ENCODE measurements at places on chromosomes 4 and X.

- no peak for DNase-seq
These were observed 64.8 kb downstream of the GLRA3 start for GRCh38 chr4:174764105-174764729.

DNA sequence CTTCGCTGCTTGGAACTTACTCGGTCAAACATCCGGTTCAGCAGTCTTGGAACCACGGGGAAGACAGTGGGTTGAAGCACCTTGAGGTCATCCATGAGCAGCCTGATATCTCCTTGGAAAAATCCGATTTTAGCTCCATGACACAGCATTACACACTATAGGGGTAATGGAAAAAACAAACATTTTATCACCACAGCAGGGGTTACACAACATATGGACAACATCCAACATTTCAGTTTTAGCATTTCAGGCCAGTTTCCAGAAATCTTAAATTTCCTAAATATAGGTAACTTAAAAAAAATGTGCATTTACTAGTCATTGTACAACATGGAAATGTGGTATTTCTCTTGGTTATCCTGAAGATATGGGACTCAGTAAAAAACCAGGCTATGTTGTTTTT, 34.4 kb upstream of the CENPU start:
- DNase-seq, result no peak

DNA sequence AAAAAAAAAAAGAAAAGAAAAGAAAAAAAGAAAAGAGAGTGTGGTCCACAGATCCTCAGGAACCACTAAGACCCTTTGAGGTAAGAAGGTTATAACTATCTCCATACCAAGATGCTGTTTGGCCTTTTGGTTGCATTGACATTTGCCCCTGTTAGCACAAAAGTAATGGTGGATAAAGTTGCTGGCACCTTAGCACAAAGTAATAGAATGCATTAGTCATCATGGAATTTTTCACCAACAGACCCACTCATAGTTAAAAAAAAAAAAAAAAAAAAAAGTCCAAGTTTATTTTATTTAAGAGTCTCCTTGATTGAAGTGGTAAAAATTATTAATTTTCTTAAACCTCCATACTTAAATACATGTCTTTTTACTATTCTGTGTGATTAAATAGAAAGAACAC, 78.4 kb upstream of the RBPJ start:
- no peak for DNase-seq

DNA sequence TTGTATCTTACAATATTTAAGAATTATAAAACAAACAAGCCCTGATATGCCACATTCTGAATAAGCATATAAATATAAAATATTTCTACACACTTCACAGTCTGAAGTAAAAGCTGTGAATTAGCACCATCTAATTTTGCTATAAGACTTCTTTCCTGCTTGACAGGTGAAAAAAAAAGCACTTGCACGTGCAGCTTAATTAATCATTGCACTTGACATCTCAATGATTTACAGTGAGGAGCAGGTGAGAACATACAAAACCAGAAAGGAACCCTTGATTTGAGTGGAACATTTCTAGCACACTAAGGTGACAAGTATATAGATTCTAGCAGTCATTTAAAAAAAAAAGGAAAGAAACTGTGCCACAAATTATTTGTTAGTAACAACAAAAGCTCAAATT, 47.9 kb downstream of the CHIC2 start:
- no peak for DNase-seq

- DNase-seq, result no peak
These were observed 37.4 kb downstream of the MAML3 start for GRCh38 chr4:140116442-140117104.

GRCh38 chrX:41338436-41338835, 4.5 kb downstream of the DDX3X start:
- DNase-seq, result no peak

- DNase-seq, result no peak
These were observed 114.6 kb downstream of the ARHGAP10 start for GRCh38 chr4:147846318-147847155.

GRCh38 chr4:7767526-7767925, 172.1 kb downstream of the AFAP1 start:
- DNase-seq, result no peak

GRCh38 chrX:66162331-66162822, 1.7 kb upstream of the HEPH start:
- DNase-seq, result no peak

- DNase-seq, result no peak
These were observed 17.7 kb downstream of the SPON2 start for GRCh38 chr4:1154523-1155182.

DNA sequence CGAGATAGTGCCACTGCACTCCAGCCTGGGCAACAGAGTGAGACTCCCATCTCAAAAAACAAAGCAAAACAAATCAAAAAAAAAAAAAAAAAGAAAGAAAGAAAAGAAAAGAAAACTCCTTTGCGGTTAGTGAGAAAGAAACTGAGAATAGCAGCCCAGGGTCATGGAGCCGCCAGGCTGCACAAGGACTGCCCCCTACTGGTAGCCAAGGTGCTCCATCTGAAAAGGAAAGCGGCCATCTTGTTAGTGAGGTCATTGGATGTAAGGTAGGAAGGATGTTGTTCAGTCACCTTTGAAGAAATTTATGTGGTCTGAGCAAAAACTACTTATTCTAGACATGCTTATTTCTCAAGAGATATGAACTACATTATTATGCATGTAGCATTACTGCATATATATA, 660.6 kb upstream of the TENM3 start:
- DNase-seq, result no peak

- no peak for DNase-seq
These were observed 50.3 kb downstream of the WDFY3 start for GRCh38 chr4:84916227-84916626.

DNA sequence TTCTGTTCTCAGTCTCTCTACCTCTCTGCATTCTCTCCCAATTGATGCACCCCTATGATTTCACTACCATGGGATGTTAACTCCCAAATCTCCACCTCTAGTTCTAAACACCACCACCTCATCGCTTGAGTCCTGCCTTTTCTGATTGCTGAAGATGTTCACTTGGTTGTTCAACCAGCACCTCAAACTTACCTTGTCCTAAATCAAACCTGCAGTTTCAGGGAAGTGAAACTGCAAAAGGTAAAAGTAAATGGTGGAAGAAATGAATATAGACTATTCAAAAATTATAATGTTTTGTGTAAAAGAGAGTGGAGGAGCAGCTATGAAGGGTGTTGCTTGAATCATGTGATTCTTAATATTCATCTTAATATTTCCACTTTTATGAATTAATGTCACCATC, 91.0 kb downstream of the PDE5A start:
- no peak for DNase-seq

DNA sequence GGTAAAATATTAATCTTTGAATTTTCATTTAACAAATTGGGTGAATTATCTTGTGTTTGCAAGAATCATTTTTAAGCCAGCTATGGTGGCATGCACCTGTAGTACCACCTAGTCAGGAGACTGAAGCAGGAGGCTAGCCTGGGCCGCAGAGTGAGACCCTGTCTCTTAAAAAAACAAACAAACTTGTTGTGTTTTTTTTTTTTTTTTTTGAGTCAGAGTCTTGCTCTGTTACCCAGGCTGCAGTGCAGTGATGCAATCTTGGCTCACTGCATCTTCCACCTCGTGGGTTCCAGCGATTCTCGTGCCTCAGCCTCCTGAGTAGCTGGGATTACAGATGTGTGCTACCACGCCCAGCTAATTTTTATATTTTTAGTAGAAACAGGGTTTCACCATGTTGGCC, 2.2 kb downstream of the TXLNG start:
- no peak for DNase-seq

DNA sequence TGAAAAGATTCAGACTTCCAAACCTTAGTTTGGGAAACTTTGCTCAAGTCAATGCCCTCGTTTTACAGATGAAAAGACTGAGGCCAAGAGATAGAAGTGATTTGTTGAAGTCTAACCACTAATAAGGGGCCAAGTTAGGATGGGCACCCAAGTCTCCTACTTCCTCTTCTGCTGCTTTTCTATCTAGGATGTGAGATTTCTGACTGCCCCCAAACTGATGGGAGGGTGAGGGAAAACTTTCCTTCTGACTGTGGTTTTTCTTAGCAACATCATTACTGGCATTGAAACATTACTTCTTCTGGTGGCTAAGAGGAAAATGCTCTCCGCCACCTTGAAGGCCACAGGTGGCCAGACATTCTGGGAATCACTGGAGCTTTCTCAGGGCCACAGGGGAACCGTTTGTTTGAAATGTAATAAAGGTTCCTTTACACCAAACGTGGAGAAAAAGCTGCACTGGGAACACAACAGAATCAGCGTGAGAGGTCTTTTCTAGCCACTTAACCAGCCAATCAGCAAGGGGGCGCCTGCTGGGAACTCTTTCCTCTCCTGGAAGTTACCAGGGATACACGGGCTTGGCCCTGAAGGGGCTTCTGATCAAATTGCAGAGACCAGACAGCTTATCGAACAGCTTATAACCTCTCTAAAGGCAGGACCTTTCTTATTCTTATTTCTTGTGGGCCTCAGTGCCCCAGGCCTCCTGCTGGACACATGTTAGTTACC, 115.9 kb upstream of the TEX13D start:
- DNase-seq, result no peak

GRCh38 chr4:4182835-4183568, 43.7 kb downstream of the OTOP1 start:
- DNase-seq, result no peak

- no peak for DNase-seq
These were observed 10.0 kb downstream of the TNIP3 start for GRCh38 chr4:121154103-121154515.

DNA sequence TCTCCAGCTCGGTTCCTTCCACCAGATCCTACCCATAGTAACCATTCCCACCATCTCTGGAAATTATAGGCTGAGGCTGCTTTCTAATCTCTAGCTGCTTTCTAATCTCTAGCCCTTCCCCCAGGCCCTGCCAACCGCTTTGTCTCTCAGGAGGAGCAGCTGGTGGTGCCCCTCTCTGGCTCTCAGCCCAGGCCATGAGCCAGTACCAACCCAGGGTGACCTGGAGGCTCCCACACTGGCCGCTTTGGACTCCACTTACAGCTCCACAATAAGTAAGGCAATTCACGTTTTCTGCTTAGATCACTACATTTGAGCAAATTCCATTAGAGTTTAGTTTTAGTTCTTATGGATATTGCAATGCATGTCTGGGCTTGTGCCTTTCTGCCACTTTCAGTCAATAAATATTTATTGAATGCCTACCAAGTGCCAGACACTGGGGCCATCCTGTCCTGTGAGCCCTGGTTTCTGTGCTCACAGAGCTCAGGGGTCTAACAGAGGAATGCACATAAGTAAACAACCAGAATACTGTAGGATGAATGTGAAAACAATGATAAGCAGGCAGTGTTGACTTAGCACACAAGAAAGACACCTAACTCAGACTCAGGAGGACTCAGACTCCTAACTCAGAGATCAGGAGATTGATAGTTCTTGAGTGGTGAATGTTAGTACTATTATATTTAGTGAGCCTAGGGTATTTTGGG, 38.9 kb downstream of the SMC1A start:
- no peak for DNase-seq

GRCh38 chr4:73104695-73105094, 35.2 kb upstream of the COX18 start:
- DNase-seq, result no peak

DNA sequence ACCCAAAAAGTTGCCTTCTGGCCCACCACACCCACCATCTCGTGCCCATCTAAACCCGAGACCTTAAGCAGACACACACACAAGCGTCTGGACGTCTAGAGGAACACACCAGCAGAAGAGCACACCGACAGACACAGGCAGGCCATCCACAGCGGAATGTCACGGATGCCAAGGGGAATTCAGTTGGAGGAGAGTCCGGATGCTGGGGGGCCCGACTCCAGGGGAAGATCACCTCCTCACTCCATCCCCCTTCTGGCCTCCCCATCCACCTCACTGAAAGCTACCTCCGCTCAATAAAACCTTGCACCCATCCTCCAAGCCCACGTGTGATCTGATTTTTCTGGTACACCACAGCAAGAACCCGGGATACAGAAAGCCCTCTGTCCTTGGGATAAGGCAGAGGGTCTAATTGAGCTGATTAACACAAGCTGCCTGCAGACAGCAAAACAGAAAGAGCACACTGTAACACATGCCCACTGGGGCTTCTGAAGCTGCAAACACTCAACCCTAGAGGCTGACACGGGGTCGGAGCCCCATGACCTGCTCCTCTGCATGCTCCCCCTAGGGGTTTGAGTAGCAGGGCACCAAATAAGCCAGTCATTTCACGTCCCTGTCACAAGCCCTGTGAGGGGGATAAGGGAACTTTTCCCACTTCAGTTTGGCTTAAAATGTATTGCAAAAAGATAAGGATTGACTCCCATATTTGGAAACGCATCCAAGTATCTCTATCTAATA, 339.6 kb upstream of the PCDH10 start:
- no peak for DNase-seq

DNA sequence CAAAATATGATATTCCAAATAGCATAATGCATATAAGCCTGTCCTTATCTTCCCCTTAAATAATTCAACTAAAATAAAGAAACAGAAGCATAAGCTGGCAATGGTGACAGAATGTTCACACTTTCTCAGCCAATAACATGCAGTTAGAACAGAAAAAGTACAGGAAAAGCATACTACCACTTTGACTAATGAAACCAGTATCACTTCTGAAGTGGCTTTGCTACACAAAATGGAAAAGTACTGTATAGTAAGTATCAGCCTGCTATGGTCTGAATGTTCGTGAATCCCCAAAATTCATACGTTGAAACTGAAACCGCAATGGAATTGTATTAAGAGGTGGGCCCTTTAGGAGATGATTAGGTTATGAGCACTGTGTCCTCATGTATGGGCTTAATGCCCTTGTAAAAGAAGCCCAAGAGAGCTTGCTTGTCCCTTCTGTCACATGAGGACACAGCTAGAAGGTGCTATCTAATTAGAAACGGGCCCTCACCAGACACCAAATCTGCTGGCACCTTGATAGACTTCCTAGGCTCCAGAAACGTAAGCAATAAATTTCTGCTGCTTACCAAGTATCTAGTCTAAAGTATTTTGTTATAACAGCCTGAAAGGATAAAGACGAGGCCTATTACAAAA, 102.6 kb downstream of the PRDM5 start:
- DNase-seq, result no peak

GRCh38 chr4:3720466-3720865, 45.7 kb upstream of the ADRA2C start:
- DNase-seq, result no peak

- DNase-seq, result no peak
These were observed 89.4 kb downstream of the AMMECR1 start for GRCh38 chrX:110228453-110228852.

DNA sequence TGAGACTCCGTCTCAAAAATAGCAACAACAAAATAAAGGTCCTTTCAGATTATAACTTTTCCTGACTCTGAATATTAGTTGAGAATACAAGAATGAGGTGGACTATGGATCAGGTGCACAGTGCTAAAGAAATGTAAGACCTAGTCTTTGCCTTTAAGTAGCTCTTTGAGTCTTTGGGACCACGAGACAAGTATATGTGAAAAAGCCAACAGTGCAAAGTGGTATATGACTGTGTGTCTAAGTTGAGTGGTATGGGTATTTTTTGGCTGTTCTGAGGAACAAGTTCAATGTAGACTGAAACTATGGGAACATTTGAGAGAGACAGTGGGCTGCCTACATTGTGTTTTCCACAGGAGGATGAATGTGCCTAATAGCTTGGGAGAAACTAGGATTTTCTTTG, 2.8 kb downstream of the GAB1 start:
- DNase-seq, result no peak

- no peak for DNase-seq
These were observed 4.8 kb upstream of the IQSEC2 start for GRCh38 chrX:53286171-53286570.

- DNase-seq, result no peak
These were observed 12.9 kb upstream of the WDR17 start for GRCh38 chr4:176052744-176053143.
